AG04450 (cell line): ENCODE measurements at places on chromosomes 1 and 21.

GRCh38 chr1:201966171-201966570 lies 10.9 kb downstream of the TIMM17A start:
- DNase-seq, result no peak

DNA sequence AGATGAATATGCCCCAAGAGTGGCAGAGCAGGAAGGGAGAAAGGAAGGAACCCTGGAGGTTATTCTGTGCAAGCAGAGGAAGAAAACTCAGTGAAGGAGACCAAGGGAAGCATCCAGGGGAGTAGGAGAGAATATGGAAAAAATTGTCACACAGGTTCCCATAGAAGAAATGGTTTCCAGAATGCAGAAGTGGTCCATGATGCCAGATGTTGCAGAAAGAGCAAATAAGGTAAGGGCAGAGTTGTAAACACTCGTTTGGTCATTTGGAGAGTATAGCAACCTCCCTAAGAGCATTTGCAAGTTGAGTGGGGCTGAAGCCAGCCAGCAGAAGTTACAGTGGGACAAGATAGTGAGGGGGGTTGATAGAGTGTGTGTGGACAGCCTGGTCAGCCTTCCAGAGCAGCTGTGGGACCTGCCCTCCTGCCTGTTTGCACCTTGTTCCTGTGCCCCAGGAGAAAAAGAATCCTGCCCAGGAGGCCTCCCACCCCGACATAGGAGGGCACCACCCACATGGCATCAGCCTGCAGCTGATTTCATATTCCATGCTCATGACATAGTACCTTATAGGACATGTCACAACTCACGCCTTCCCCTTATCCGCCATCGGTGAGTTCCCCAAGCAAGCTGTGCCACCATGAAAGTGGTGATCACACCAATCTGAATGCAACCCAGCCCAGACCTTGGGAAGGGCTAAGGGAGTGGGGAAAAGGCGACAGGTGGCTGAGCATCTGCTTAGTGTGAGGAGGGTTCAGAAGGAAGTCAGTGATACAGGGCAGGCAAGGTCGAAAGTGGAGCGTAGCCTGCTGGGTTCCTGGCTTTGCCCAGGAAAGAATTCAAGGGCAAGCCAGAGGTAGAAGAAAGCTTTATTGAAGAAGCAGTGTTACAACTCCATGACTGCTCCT lies 8.2 kb upstream of the NEK2 start:
- no peak for DNase-seq

GRCh38 chr1:71046891-71047634 lies 553 bp downstream of the PTGER3 start:
- DNase-seq, result no peak

GRCh38 chr1:85093644-85094043 lies 45.3 kb upstream of the MCOLN3 start:
- DNase-seq, result no peak

DNA sequence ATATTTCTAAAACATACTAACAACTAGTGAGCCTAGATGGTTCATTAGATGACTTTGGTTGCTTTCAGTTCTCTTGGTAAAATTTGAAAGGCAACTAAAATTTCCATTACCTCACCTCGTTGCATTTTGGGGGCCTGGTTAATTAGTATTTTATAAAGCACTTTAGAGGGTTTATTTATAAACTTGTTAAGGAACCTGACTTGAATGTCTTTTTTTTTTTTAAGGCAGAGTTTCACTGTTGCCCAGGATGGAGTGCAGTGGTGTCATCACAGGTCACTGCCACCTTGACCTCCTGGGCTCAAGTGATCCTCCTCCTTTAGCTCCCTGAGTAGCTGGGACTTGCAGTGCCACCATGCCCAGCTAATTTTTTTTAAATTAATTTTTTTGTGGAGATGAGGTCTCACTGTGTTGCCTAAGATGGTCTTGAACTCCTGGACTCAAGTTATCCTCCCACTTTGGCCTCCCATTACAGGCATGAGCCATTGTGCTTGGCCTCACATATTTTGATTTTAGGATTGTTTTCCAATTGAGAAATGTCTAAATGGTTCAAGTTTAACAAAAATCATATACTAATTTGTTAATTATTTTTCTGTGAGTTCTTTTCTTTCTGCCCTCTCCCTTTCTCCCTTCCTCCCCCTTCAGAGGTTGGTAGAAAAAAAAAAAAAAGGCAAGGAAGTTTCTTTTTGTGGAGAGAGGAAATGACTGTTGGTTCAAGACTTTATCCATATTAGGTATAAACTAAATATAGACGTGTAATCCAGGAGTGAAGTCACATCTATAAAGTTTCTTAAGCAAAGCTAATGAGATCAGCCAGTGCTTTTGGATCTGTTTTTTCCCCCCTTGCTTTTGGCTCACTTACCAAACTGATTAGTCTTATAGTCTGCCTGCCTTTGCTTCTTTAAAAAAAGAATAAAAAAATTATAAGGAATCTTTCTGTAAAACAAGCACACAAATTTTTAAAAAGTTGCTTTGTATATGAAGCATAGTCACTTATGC lies 24.7 kb downstream of the CLIC4 start:
- DNase-seq, result peak; percentile 92

GRCh38 chr1:211343607-211344006 lies 17.0 kb downstream of the TRAF5 start:
- DNase-seq, result no peak

DNA sequence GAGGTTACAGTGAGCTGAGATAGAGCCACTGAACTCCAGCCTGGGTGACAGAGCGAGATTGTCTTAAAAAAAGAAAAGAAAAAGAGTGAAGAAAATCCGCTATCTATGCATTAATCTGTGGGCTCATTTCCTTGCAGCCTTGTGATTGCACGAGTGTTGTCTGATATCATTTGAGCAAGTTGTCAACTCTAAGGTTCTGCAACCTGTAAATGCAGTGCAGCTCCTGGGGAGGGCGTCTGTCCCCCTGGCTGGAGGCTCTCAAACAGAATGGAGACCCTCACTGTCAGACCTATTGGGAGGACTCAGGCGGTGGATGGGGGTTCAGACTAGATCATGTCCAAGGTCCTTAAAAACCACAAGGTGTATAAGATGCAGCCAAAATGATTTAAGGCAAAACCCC lies 6.2 kb downstream of the CORT start:
- no peak for DNase-seq

- no peak for DNase-seq
Observed at GRCh38 chr1:143611159-143611558, 360.6 kb downstream of the FAM72C start.

GRCh38 chr1:226988334-226988666 lies 48.2 kb downstream of the COQ8A start:
- DNase-seq, result no peak

DNA sequence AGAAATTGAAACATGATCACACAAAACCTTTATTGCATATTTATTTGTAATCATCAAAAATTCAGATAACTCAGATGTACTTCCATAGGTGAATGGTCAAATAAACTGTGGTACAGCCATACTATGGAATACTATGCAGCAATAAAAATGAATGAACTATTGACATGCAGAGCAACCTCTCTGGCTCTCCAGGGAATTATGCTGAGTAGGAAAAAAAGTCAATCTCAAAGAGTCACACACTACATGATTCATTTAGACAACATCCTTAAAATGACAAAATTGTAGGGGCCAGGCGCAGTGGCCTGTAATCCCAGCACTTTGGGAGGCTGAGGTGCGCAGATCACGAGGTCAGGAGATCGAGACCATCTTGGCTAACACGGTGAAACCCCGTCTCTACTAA lies 104.0 kb downstream of the TPR start:
- no peak for DNase-seq

GRCh38 chr1:50335036-50335435 lies 88.2 kb downstream of the DMRTA2 start:
- DNase-seq, result no peak

GRCh38 chr1:165884009-165884689 lies 56.7 kb downstream of the UCK2 start:
- no peak for DNase-seq

DNA sequence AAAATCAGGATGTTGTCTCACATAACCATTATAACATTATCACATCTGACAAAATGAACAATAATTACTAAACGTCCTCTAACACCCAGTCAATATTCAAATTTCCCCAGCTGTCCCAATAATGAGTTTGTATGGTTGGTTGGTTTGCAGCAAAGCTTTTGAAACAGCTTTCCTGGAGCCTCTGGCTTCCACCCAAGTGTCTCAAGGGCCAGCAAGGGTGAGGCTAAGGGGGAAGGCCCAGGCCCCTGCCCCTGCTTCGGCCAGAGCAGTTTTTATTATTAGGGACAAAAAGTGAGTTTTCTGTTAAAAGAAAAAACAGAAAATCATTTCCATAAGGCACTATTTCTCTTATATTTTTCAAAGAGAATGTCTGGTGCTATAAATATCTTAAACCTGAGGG lies 19.1 kb upstream of the AVPR1B start:
- no peak for DNase-seq

- no peak for DNase-seq
Observed at GRCh38 chr1:117020526-117021156, 19.1 kb downstream of the CD101 start.
